Stimulated activated CD4-positive, alpha-beta T cell treated with anti-CD3 and anti-CD28 coated beads, Interleukin-12 subunit alpha, Interleukin-12 subunit beta, amount 100 ng/mL, for 24 hours (primary cell): ENCODE measurements at places on chromosomes 3 and 15.

DNA sequence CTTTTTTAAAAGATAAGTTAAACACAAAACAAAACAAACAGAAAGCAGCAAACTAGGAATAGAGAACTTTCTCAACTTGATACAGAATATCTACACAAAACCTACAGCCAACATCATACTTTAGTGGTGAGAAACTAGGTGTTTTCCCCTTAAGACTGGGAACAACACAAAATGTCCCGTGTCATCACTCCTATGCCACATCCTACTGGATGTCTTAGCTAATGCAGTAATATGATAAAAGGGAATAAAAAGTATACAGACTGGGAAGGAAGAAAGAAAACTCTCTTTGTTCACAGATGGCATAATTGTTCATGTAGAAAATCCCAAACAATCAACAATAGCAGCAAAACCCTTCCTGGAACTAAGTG is 45.9 kb downstream of the TMEM45A start:
- no peak for DNase-seq

DNA sequence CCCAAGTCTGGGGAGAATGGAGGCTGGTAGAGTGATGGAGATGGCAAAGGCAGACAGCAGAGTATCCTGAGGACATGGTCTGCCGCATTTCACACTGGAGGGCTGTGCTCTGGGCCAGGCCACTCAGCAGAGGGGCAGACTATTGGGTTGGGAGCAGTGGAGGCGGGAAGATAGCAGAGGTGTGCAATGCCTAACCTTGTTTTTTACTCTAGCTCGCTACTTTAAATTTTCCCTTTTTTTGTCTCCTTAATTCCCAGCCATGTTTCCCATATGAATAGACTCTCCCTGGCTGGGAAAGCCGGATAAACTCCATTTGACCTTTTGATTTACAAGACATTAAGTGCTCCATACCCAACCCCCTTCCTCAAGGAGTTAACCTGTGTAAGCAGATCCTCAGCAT is 33.5 kb upstream of the ST6GAL1 start:
- DNase-seq, result no peak

GRCh38 chr3:188901126-188901525 is 270.6 kb upstream of the TPRG1 start:
- DNase-seq, result no peak

- DNase-seq, result no peak
These were observed 139.5 kb downstream of the KCNAB1 start for GRCh38 chr3:156259896-156260295.

GRCh38 chr3:169323578-169324451 is 339.7 kb downstream of the MECOM start:
- no peak for DNase-seq

DNA sequence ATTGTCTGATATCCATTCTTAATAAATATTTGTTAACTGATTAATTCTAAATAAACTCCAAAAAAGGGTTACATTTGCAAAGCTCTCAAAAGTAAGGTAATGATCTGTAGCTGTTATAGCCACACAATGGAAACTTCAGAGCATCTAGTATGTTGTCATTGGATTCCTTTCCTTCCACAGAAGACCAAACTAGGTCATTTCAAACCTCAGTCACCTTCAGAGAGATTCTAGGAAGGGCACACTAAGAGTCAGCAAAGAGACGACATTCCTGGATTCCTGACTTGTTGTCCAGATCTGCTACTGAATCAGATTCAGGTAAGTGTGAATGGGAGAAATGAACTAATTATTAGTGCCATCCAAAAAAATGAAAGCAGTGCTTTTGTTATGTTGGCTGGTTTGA is 3.0 kb upstream of the COL8A1 start:
- no peak for DNase-seq

DNA sequence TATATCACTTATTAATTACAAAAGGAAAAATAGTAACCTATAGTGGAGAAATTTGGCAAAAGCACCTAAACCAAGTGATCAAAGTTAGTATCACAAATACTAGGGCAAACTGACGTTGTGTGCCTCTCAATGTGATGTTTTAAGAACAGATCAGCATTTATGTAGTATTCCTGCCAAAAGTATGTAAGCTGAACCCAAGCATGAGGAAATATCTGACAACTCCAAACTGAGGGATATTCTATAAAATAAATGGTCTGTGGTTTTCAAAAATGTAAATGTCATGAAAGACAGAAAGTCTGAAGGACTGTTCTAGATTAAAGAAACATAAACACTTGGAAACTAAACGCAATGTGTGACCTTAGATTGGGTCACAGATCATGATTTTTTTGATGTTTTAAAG is 34.3 kb upstream of the PIK3CA start:
- DNase-seq, result no peak

- no peak for DNase-seq
These were observed 397.6 kb upstream of the RGMA start for GRCh38 chr15:93486407-93487117.

DNA sequence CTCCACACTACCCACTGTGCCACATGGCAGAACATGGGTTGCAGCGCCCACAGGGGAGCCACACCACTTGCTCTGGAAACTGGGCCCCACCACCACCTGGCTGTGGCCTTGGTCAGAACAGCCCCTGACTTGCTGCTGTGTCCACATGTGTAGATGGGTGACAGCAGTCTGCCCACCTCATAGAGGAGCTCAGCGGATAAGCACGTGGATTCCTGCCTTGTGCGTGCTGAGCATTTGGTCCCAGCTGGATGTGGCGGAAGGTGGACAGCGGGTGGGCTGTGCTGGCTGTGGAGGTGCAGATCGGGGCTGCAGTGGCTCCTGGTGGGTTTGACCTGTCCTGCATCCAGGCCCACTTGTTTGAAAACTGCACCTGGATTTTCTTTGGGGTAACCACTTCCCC is 6.0 kb upstream of the PLXNA1 start:
- no peak for DNase-seq

GRCh38 chr3:57048052-57048671 is 12.3 kb upstream of the SPATA12 start:
- DNase-seq, result no peak

DNA sequence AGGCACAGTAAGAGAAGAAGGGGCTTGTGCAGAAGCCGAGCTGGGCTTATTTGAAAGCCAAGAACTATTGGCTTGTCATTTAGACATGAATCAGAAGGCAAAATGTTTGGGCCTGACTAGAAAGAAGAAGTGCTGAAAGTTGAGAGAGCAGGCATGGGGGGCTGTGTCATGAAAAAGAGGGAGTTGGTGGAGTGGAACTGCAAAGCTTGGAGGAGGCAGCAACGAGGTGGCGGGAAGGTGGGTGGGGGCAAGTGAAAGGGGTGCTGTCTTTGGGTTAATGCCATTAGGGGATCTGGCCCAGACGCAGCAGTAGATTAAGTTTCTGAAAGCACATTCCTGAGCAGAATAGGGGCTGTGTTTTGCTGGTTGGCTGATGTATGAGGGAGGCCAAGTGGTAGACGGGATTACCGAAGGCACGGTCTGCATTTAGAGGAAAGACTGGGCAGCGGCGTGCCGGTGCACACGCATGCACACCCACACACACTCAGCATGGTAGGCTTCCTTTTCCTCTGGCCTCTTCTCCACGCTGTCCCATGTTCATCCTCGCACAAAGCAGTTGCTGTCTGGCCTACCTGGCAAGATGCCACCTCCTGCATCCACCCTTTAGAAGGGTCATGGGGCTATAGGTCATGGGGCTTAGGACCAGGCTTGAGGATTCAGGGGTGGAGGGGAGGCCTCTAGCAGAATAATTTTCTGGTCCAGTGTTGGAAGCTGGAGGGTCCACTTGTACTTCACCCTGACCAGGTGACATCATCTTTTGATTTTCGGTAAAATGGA is 43.0 kb downstream of the BOC start:
- DNase-seq, result no peak

- no peak for DNase-seq
These were observed 25.6 kb upstream of the ATP2B2 start for GRCh38 chr3:10531031-10531430.

- no peak for DNase-seq
These were observed 89.0 kb downstream of the NFKBIZ start for GRCh38 chr3:101938262-101938847.

GRCh38 chr15:65470866-65471265 is 46.6 kb downstream of the DPP8 start:
- DNase-seq, result no peak

- DNase-seq, result no peak
These were observed 16.0 kb upstream of the TBC1D21 start for GRCh38 chr15:73857193-73857920.

- no peak for DNase-seq
These were observed 1.2 kb upstream of the STT3B start for GRCh38 chr3:31531452-31531991.

GRCh38 chr15:59371458-59372351 is 966 bp downstream of the MYO1E start:
- no peak for DNase-seq

GRCh38 chr15:42385206-42385979 is 26.1 kb downstream of the CAPN3 start:
- DNase-seq, result no peak

- DNase-seq, result no peak
These were observed 29.8 kb downstream of the NMNAT3 start for GRCh38 chr3:139647866-139648435.

DNA sequence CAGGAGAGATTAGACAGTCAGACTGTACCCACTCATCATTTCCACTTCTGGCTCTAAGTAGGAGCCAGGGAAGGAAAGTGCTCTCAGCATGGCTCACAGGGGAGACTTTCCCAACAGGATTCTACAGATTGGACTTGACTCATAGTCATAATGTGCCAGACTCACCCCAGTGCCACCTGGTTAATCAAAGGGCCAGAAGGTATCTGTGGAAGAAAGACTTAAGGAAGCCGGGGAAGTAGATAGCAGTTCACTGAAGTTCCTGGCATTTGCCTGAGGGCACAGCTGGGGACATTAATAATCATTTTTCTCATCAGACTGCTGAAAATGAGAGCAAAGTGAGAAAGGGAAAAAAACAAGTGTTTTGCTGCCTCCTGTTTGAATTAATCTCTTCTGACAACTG is 717.5 kb downstream of the TUSC7 start:
- DNase-seq, result no peak

DNA sequence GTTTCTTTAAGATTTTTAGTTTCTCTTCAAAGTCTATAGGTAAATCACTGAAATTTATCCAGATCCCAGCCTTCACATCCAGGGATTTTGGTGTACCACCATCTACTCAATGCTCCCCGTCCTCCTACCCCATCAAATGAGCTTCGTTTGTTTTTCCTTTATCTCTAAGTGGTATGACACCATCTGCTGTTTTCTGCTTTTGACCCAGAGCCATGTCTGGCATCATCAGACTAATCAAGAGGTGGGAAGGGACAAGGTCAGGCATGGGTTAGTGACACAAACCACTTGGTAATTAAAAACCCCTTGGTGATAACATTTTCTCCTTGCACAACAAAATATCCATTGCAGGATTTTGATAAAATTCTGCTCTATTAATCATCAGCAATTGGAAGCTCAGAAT is 92.7 kb upstream of the GOLGA8J start:
- no peak for DNase-seq

DNA sequence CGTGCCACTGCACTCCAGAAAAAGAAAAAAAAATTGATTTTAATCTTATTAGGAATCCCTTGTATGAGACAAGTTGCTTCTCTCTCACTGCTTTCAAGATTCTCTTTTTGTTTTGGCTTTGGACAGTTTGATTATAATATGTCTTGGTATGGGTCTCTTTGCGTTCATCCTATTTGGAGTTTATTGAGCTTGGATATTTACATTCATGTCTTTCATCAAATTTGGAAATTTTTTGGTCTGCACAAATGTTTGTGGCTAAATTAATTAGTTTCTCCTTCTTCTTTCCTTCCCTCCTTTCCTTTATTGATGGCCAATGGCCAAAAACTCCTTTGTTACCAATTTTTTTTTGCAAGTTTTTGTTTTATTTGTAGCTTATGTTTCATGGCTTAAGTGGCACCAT is 28.1 kb upstream of the SELENOK start:
- no peak for DNase-seq

DNA sequence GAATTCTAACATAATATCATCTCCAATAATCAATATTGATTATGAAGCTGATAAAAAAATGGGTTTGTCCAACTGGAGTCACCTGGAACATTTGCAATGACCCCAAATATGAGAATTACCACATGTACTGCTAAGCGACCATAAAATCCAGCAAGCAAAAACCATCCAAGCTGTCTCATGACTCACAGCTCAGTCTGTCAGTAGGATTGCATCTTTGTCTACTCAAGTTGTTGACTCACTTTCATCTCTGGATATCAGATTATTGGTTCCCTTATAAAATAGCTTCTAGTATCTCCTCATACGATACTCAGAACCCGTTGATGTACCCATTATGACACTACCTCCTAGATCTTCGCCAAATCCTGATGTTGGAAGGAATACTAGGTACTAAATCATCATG is 209.8 kb upstream of the ATP11B start:
- no peak for DNase-seq

DNA sequence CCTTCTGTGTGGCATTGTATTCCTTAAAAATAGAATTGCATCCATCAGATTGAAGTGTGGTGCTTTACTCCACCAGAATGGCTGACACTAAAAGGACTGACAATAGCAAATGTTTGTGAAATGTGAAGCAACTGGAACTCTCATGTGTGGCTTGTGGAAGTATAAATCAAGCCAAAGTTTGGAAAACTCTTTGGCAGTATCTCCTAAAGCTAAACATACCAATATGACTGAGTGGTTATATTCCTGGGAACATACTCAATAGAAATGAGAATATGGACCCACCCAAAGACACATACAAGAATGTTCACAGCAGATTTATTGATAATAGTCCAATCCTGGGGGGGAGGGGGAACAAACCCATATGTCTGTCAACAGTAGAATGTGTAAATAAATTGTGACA is 87.1 kb downstream of the RARB start:
- no peak for DNase-seq

- DNase-seq, result no peak
These were observed 109.5 kb downstream of the SEC22A start for GRCh38 chr3:123311201-123311600.

DNA sequence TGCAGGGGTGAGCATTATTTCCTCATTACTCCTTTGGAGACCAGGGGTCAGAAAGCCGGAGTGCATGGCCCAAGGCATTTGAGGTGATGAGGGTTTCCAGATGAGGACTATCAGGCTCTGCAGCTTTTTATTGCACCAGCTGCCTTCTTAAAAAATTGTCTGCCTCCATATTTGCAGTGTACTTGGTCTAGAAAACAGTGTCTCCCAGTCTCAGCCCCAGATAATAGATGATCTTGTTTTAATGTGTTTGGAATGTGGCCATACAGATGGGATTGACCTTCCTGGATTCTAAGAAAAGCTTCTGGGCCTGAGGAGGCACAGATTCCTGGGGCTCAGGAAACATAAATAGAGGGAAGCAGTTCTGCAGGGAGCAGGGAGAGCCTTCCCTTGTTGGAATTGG is 123.3 kb downstream of the GABRG3 start:
- DNase-seq, result no peak

GRCh38 chr3:115652738-115653137 is 29.4 kb downstream of the GAP43 start:
- DNase-seq, result no peak

GRCh38 chr3:45029661-45030060 is 3.6 kb downstream of the CLEC3B start:
- no peak for DNase-seq

- DNase-seq, result no peak
These were observed 19.5 kb upstream of the TICRR start for GRCh38 chr15:89555768-89556167.
